Tongue (tissue), 3 donors: ENCODE measurements at places on chromosomes 3 and 15. TPM values are rescaled to one million over a fixed set of nuclear protein-coding genes. Genes with fewer than 3 reads are reported as not detected.
A peak's percentile ranks its signal among the peaks of the same experiment; 100 is the strongest.

PAK6 gene
- 2.5 TPM for total RNA-seq

MTMR10 gene
- total RNA-seq, result 41.5 TPM

IL17RB gene
- total RNA-seq, result 1.0 TPM

C3orf85 gene
- not detected for total RNA-seq

TEX264 gene
- total RNA-seq, result 37.6 TPM

LIPC gene
- total RNA-seq, result 1.0 TPM

LSAMP gene
- 7.7 TPM for total RNA-seq

SLC2A2 gene
- total RNA-seq, result not detected

DNA sequence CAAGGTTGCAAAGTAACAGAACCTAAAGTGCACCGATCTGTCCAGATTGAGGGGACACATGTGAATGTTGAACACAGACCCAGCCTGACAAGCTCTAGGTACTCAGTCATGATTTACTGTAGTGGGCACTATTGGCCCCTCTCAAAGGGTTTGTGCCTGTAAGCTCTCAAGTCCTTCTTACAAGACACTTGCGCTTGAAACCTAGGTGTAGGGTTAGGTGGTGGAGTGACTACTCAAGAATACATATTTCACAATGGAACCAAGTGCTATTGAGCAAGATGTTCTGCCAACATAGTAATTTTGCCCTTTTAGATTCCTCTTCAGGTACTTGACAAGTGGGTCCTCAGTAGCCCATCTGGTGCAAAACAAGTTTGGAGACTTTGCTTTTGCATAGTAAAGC, 169.9 kb downstream of the AKAP13 start:
- DNase-seq, result no peak

DNA sequence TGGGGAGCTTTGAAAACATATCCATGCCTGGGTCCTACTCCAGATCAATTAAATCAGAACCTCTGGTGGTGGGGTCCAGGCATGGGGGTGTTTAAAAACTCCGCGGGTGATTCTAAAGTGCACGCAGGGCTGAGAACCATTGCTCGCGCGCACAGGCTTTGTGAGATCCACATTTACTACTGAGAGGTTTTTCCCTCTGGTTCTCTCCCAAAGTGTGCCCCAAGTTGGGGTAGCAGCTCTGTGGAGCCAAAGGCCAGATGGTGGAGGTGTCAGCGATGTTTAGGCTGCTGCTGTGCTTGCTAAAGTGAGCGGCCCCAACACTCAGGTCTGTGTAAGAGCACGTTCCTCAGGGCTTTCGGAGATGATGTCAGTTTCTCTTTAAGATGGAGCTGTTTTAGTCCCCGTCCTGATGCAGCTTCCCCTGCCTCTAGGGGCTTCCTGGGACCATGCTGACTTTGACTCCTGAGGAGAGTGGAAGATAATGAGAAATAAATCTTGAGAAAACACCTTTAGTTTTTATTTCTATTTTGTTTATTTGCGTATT, 13.4 kb upstream of the MAGEF1 start:
- DNase-seq, result peak; percentile 51

GRCh38 chr15:90705212-90705611, 11.9 kb upstream of the BLM start:
- DNase-seq, result no peak

GRCh38 chr3:18843188-18843587, 305.1 kb upstream of the KCNH8 start:
- DNase-seq, result no peak

GRCh38 chr15:29862271-29862670, 40.0 kb upstream of the TJP1 start:
- DNase-seq, result no peak

DNA sequence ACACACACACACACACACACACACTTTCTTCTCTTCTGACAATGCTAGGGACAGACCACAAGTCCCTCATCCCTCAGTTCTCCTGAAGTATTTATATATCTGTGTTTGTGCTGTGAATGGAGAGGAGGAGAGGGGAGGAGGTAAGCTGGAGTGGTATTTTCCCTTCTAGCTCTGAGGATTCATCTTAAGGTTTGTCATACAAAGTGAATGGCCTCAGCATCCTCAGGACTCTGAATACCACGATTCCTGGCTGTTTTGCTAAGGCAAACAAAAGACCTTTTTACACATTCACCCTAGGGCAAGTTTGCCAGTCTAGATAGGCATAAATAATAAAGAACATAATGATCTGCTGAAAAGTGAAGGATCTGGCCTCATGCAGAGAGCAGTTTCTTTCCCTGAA, 65.7 kb upstream of the CHMP2B start:
- DNase-seq, result no peak

GRCh38 chr15:78103406-78104118, 11.2 kb downstream of the SH2D7 start:
- peak; percentile 25 for DNase-seq

GRCh38 chr15:97972366-97972765, 11.9 kb downstream of the ARRDC4 start:
- DNase-seq, result no peak

- no peak for DNase-seq
These were observed 60.0 kb downstream of the STT3B start for GRCh38 chr3:31592764-31593163.

- DNase-seq, result no peak
These were observed 828 bp downstream of the THOC7 start for GRCh38 chr3:63862804-63863149.

GRCh38 chr3:36803091-36803791, 38.9 kb upstream of the DCLK3 start:
- DNase-seq, result no peak

- no peak for DNase-seq
These were observed 146.1 kb upstream of the CTNNB1 start for GRCh38 chr3:41053220-41053619.

DNA sequence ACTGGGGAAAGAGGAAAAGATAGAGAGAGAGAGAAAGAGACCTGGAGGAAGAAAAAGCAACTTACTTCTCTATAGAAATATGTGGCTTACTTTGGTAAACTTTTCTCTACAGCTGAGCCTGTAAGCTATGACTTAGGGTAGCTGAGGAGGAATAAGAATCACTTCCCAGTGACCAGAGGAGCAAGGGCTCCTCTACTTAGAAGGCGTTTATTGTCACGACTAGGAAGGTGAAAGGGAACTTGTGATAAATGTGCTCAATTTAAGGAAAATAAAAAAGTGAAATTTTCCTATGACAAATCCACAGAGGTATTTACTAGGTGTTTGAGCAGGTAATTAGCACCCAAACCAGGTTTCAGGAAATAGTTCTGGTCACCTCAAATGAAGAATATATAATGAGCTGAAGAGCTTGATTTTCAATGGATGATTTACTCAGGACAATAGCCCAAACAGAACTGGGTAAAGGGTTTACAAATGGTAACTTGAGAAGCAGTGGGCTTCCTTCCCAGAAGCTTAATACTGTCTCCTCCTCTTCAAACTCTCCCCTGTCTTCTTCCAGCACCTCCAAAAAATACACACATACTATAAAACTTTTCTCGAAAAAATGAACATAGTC, 46.1 kb downstream of the SOX2 start:
- peak; percentile 14 for DNase-seq
